Urothelium cell line (cell line): ENCODE measurements at places on chromosomes 3 and 15.

- peak; percentile 58 for DNase-seq
Measured at GRCh38 chr3:10263646-10264363, 15.5 kb downstream of the TATDN2 start.

GRCh38 chr3:170802164-170803151, 67.5 kb downstream of the RPL22L1 start:
- peak; percentile 47 for DNase-seq

- DNase-seq, result no peak
Measured at GRCh38 chr3:187722206-187722612, 19.9 kb upstream of the RTP2 start.

GRCh38 chr3:149058198-149058597, 28.1 kb downstream of the HLTF start:
- no peak for DNase-seq

DNA sequence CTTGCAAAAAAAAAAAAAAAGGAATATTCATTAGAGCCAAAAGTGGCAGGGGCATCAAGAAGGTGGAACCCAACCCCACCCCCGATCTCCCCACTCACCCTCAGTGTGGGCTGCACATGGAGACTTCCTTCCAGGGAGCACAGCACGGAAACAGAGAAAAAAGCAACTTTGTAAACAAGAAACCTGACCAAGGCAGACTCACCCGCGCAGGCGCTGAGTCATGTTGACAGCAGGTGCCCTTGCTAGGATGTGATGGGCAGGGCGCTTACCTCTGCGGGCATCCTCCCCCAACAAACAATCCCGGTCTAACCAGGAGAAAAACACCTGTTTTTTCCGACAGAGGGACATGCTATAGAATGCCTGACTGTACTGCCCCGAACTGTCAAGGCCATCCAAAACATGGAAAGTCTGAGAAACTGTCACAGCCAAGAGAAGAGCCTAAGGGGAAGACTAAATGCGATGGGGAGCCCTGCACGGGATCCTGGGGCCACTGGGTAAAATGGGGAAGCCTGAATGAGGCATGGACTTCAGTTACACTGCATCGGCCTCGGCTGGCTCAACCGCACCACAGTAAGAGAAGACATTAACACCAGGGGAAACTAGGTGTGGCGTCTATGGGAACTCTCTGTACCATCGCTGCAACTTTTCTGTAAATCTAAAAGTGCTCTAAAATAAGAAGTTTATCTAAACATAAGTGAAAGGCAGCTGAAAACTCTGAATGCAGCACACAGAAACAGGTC, 66.7 kb upstream of the GATA2 start:
- peak; percentile 57 for DNase-seq

- DNase-seq, result no peak
Measured at GRCh38 chr3:28132941-28133340, 108.5 kb upstream of the CMC1 start.

- DNase-seq, result no peak
Measured at GRCh38 chr15:99727330-99727729, 5.9 kb downstream of the LYSMD4 start.
